CD4-positive, alpha-beta T cell treated with Interleukin-1 beta for 1 hour (primary cell): ENCODE measurements at places on chromosomes 7 and 10.

- no peak for DNase-seq
Observed at GRCh38 chr10:21687266-21688008, 153.4 kb downstream of the MLLT10 start.

DNA sequence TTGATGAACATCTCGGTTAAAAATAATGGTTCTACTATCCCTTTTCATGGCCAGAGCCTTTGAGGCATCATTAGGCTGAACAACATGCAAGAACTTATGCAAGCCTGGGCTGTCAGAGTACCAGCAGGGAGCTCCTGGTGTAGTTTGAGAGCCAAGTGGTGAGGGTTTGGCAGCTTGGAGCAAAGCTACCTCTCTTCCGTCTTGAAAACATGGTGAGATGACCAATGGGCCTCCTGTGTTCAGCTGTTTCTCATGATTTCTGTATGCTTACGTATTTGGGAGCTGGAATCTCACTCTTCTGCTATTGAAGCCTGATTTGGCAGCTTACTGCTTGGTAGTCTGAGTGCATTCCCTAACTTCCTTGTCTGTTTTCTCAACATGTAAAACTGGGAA lies 150.4 kb downstream of the CXCL12 start:
- DNase-seq: no peak

- no peak for DNase-seq
Observed at GRCh38 chr10:125086691-125087090, 73.7 kb downstream of the CTBP2 start.

GRCh38 chr10:48771234-48771633 lies 86.6 kb downstream of the WDFY4 start:
- no peak for DNase-seq

DNA sequence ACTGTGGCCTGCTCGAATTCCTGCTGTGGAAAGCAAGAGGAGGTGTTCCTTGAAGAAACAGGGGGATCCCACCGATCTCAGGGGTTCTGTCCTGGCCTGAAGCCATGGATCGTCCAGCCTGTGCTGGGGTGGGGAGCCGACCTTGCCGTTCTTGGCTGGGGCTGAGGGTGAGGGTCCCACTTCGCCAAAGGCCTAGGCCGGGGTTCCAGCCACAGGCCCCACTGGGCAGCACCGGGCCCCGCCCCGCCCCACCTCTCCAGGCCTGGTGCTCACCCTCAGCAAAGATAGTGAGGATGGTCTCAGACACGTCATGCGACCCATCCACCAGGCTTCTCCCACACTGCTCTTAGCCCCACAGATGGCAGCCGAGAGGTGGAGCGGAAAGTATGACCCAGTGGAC lies 51.4 kb upstream of the ZNF716 start:
- DNase-seq: no peak

- DNase-seq: no peak
Observed at GRCh38 chr7:25578991-25579777, 350.9 kb upstream of the NPVF start.

- DNase-seq: no peak
Observed at GRCh38 chr7:50648570-50649169, 83.5 kb upstream of the DDC start.

- no peak for DNase-seq
Observed at GRCh38 chr10:44402465-44403195, 17.7 kb upstream of the CXCL12 start.

- no peak for DNase-seq
Observed at GRCh38 chr10:4833286-4833685, 7.3 kb downstream of the AKR1E2 start.
